ENCODE measurements at places on chromosomes 11 and 22. TPM values are rescaled to one million over a fixed set of nuclear protein-coding genes. Genes with fewer than 3 reads are reported as not detected.

The FGF3 gene
- not detected for total RNA-seq

The FAM83F gene
- total RNA-seq, result not detected

The NCF4 gene
- not detected for total RNA-seq

The H19 gene
- total RNA-seq, result 12.4 TPM

The ADM gene
- total RNA-seq, result 95.8 TPM

The MRPL23 gene
- 123 TPM for total RNA-seq

The KCNJ1 gene
- total RNA-seq, result not detected

The SESN3 gene
- 0.07 TPM for total RNA-seq

The APLNR gene
- total RNA-seq, result not detected

The UBQLNL gene
- not detected for total RNA-seq

The OR4D5 gene
- total RNA-seq, result not detected

The OR52N4 gene
- not detected for total RNA-seq

The BIK gene
- 1.1 TPM for total RNA-seq

The CRYBB3 gene
- total RNA-seq, result not detected

The GAL3ST3 gene
- total RNA-seq, result not detected

The TPBGL gene
- 0.31 TPM for total RNA-seq

The RASSF10 gene
- total RNA-seq, result 3.4 TPM

The PTPRCAP gene
- not detected for total RNA-seq

The KREMEN1 gene
- total RNA-seq, result 2.6 TPM

The CASP12 gene
- not detected for total RNA-seq

The ANO1 gene
- total RNA-seq, result 1.4 TPM

The KCNE3 gene
- not detected for total RNA-seq

The KCTD14 gene
- total RNA-seq, result 1.7 TPM

The MS4A6E gene
- total RNA-seq, result not detected

The LRRC51 gene
- total RNA-seq, result 7.5 TPM

The DERL3 gene
- 0.68 TPM for total RNA-seq

The NXPE4 gene
- total RNA-seq, result not detected

The POLD3 gene
- 16.6 TPM for total RNA-seq

The ADORA2A gene
- 0.69 TPM for total RNA-seq

The ATXN10 gene
- 157 TPM for total RNA-seq

The KRTAP5-9 gene
- not detected for total RNA-seq

The PHF21B gene
- 1.2 TPM for total RNA-seq

The FEN1 gene
- total RNA-seq, result 96.6 TPM

The MS4A8 gene
- not detected for total RNA-seq

The LDLRAD3 gene
- total RNA-seq, result 25.8 TPM

The PANX2 gene
- 7.7 TPM for total RNA-seq

The OR56A1 gene
- not detected for total RNA-seq

The MTA2 gene
- total RNA-seq, result 86.2 TPM

The ME3 gene
- total RNA-seq, result 18.2 TPM

The PANX3 gene
- not detected for total RNA-seq

The C11orf16 gene
- total RNA-seq, result not detected

The CCDC87 gene
- total RNA-seq, result 0.84 TPM

The PHOX2A gene
- total RNA-seq, result not detected

The PIK3C2A gene
- total RNA-seq, result 14.7 TPM

The CYB5R3 gene
- 118 TPM for total RNA-seq

The GNB1L gene
- total RNA-seq, result 18.7 TPM

The OR8G5 gene
- total RNA-seq, result not detected

The BET1L gene
- total RNA-seq, result 49.2 TPM

The SERHL2 gene
- total RNA-seq, result not detected
